ENCODE measurements at places on chromosomes 11 and 22.

DNA sequence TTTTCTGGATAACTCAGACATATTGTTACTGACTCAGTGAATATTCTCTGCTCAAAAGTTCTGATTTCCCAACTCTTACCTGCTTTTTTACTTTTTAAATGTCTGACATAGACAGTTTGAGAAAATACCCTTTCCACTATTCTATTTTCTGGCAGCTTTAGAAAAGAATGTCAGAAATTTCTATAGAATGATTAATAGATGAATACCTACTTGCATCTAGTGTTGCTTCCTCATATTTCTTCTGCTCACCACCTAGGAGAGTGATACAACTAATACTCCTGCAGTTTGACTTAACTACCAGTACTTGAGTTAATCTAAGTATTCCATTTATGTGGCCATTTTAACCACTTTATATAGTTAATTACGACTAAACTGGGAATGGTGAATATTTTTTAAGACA is 55.2 kb downstream of the KDM2A start:
- DNase-seq: no peak

DNA sequence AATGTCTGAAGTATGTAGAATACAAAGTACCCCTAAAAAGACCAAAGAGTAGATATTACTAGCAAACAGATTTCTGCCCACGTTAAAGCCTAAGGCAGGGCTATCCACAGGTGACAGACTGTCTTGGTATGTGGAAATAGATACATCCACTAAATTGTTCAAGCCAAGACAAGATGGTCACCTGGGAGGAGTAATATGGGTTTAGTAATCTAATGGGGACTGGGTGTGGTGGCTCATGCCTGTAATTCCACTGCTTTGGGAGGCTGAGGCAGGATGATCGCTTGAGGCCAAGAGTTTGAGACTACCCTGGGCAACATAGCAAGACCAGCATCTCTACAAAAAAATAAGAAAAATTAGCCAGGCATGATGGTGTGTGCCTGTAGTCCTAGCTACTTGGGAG is 7.5 kb downstream of the SGSM3 start:
- no peak for DNase-seq

DNA sequence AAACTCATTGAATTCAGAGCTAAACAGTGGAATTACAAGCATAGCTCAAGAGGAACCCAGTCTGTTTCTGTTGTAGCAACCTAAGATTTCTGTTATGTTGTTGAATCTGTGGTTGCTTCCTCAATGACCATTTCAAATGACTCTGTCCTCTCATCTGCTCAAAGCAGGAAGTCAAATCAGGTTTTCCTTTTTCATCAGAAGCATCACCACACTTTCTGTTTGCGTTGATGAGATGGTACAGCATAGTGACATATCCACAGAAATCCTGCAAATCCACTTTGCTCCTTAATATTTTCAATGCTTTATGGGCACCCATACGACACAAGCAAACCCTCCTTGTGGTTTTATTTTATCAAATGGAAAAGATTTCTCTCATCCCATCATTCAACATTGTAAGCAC is 12.6 kb upstream of the UCP2 start:
- no peak for DNase-seq

- DNase-seq: no peak
These were observed 35.2 kb downstream of the MOV10L1 start for GRCh38 chr22:50125029-50125428.

- DNase-seq: peak; percentile 60
These were observed 15.7 kb downstream of the RAC2 start for GRCh38 chr22:37228106-37229011.

GRCh38 chr22:28111501-28112189 is 192.6 kb upstream of the PITPNB start:
- peak; percentile 5 for DNase-seq

DNA sequence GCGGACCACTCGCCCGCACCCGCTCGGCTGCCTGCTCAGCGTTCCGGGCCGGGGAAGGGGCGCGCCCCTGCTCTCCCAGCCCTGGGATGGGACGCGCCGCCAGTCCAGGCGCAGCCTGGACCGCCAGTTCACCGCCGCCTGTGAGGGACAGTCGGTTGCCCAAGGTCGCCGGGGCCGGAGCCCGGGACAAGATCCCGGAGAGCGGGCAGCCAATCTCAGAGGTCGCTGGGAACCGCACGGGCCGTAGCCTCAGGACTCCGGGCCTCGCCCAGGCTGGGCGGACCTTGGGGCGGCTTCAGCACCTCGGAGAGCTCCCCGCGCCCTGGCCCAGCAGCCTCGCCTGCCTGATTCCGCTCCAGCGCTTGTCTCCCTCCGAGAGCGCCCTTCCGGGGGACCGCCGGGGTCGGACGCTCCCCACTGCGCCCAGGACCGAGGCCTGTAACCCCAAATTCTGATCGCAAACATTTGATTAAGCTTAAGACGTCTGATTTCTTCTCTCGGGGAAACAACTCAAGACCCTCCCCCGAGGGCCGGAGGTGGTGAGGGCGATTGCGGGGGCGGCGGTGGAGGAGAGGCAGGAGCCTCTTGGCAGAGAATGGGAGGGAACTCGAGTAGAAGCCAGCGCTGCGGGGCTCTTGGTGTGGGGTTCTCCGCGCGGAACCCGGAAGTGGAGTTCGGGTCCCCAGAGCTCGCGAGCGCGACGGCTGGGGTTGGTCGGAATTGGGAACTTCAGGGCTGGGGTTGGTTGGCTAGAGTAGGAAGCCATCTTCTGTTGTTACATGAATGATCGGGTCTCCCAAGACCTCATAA is 1.1 kb upstream of the CHRM4 start:
- DNase-seq: peak; percentile 51

GRCh38 chr11:103768816-103769215 is 267.6 kb upstream of the DDI1 start:
- no peak for DNase-seq

DNA sequence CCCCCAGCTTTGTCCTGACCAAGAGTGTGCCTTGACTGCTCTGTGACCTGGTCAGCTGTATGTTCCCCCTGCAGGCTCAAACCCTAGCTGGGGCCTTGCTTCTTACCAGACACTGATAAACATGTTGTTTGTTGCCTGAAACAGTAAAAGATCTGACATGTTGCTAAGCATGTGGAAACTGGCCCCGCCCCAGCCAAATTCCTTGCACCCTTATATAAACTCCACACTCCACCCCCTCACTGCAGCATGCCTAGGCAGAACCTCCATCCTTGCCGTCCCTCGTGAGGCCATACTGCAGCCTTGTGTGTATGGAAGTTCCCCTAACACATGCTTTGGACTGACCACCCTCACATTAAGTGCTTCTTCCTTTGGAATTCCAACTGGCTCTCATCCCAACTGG is 27.3 kb downstream of the LRRC74B start:
- DNase-seq: no peak

GRCh38 chr11:100638648-100639047 is 48.4 kb upstream of the ARHGAP42 start:
- DNase-seq: no peak

DNA sequence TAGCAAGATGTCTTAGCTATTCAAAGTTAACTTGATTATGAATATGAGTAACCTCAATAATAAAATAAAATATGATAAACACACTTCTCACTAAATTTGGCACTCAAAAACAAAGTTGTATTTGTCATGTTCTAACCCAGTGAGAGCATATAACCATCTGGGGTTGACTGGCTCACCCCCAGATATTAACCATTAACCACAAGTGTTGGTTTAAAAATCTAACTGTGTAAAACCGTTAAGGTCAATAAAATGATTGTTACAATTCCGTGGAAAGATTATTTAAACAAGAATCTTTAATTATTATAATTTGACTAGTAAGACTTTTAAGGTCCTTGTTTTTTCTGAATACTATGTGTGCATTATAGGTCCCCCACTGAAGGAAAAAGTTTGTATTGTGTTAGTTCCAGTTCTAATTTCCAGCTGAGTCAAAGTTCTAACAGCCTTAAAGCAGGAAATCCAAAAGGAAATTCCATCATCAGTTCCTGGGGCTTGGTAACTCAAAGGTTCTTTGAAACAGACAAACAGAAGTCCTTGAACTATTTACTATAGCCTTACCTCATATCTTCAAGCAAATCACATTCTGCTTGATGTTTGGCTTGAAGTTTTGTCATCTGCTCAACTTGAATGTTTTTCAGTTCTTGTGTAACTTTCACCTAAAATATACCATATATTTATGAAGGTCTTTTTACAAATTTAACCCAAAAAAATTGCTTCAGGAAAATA is 2.5 kb downstream of the FCHSD2 start:
- no peak for DNase-seq

- DNase-seq: peak; percentile 16
These were observed 6.4 kb upstream of the EHF start for GRCh38 chr11:34614344-34615104.

DNA sequence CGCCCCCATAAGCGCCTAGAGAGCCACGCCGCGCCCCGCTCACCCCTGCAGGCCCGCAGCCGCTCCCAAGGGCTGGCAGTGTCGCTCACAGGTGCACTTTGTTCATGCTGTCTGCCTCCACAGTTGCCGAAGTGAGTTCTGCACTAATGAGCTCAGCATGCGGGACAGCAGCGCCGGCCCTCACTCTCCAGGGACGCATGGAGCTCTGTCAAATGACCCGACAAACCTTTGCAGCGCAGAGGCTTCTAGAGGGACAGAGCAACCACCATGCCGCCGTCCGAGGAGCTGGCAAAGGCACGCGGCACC is 170.7 kb downstream of the OPCML start:
- DNase-seq: no peak

DNA sequence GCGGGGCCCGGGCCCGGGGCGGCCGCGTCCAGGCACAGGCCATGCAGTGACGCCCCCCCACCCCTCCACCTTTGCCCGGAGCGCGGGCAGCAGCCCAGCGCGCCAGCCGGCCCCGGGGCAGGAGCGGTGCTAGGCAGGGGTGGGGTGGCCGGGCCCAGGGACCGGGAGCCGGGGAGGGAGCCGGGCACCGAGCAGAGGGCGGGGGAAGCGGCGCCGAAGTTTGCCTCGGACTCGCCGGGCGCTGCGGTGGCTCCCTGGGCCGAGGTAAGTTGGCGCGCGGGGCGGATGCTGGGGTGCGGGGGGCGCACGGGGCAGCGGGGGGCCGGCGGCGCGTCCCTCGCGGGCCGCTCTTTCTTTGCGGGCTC is 332 bp downstream of the TEAD1 start:
- DNase-seq: no peak

DNA sequence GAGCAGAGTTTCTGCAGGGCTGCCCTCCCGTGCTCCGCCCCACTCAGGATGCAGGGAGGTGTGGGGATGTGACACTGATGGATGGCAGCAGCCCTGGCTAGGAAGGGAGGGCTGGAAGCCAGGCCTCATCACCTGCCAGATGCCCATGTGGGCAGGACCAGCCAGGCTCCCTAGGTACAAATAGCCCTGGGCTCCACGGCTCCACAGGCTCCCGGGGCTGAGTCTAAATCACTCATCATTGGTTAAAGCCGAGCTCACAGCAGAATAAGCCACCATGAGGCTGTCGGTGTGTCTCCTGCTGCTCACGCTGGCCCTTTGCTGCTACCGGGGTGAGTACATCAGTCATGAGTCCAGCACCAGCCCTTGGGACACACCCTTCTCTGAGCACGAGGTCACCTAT is at the start of gene SCGB1D1:
SCGB1D1 (plus strand) TSS at position 206 of the 400 bp plus-strand sequence; CDS start at position 275, 69 bp downstream.
- DNase-seq: no peak

DNA sequence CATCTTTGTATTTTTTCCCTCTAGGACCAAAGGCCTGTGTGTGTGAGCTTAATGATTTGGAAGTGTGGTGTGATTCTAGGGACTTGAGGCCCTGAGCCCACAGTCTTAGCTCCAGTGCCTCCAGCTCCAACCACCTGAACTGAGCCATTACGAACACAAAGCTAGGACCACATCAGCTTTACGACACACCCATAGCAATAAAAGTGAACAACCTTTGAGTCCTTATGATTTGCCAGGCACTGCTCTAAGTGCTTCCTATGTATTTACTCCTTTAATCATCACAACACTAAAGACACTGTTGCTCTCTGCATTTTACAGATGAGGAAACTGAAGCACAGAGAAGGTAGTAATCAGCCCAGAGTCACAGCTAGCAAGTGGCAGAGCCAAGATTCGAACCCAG is 126.4 kb downstream of the EHF start:
- no peak for DNase-seq

GRCh38 chr22:41935509-41935908 is 8.9 kb upstream of the TNFRSF13C start:
- no peak for DNase-seq

DNA sequence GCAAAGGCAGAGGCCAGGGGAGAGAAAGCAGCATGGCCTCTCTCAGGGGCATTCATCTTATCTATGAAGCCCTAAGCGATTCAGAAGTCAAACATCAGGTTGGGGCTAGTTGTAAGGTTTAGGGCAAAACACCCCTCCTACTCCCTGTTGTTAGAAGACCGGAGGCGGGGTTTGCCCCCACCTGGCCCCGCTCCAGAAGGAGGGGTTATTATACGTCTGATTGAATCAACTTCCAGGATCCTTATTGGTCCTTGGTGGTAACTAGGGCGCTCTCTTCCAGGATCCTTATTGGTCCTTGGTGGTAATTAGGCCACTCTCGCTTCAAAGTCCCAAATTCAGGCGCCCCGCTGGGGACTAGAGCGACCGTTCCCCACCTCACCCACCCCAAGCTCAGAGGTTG is 12.1 kb upstream of the SMTN start:
- DNase-seq: no peak

DNA sequence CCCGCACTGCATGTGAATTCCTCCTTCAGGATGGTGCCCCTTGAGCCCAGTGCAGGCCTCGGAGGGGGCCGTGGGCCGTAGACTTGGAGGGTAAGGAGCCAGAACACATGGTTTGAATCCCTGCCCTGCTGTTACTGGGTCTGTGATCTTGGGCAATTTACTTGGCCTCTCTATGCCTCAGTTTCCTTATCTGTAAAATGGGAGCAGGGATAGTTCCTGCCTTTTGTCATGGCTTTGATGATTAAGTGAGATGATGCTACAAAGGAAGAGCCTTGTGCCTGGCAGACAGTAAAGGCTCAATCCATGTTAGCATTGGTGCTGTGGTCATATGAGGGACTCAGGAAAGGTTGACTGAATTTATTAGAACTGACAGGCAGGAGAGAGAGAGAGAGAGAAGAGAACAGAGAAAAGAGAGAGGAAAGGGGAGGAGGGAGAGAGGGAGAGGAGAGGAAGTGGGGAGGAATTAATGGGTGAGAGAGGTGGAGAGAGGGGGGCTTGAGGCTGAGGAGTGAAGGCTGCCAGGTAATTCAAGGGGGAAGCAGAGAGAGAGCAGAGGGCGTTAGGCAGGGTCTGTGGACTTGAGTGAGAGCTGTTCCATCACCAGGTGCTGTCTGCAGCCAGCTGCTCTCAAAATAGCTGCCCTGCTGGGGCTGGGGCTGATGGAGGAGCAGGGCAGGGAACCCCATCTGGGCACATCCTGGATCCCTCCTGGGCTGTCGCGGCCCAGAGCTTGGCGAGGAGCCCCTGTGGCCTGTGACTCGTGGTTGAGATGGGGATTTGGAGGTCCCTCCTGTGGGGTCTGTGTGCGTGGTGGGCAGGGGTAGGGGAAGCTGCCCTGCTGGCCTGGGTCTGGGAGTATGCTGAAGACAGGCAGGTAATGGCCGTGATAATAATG is 44.1 kb downstream of the MCM5 start:
- no peak for DNase-seq

- no peak for DNase-seq
These were observed 34.3 kb upstream of the NFRKB start for GRCh38 chr11:129929721-129930120.

DNA sequence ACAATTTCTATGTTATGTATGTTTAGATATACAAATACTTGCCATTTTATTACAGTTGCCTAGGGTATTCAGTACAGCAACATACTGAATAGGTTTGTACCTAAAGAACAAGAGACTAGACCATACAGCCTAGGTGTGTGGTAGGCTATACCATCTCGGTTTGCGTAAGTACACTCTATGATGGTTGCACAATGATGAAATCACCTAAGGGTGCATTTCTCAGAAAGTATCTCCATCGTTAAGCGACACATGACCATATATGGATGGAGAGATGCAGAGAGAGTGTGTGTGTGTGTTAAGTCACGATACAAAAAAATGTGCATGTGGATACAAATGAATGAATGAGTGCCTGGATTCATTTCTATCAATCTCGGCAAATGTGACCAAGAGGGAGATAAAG is 37.7 kb downstream of the NARS2 start:
- no peak for DNase-seq

Data from astrocyte (in vitro differentiated cells and primary cell).